ENCODE measurements at places on chromosomes 3 and 15.

DNA sequence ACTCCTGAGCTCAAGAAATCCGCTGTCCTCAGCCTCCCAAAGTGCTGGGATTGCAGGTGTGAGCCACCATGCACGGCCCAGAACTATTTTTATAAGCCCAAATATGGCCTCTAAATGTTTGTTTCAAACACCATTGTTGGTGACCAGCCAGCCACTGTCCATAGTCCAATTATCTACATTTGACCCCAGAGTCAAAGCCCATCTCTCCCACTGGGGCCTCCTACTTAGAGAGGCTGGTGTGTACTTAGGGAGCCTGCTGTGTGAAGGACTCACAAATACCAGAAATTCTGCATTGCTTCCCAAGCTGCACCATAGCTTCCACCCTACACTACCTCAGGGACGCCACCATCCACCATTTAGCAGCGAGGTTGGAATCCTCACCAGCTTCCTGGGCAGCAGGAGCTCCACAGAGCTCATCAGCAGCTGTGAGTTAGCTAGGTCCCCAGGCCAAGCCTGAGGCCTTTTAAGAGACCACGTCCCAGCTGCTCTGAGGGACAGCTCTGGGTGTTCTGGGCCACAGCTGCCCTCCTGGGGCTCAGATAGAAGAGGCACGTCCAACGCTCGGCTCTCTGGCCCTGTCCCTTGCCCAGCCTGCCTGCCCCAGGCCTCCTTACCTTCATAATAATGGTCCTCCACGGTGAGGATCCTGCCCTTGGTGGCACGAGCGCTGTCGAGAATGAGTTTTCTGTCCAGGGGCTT is 29.5 kb downstream of the TKT start:
- DNase-seq = no peak

GRCh38 chr3:153746211-153746610 is 375.0 kb upstream of the ARHGEF26 start:
- no peak for DNase-seq

DNA sequence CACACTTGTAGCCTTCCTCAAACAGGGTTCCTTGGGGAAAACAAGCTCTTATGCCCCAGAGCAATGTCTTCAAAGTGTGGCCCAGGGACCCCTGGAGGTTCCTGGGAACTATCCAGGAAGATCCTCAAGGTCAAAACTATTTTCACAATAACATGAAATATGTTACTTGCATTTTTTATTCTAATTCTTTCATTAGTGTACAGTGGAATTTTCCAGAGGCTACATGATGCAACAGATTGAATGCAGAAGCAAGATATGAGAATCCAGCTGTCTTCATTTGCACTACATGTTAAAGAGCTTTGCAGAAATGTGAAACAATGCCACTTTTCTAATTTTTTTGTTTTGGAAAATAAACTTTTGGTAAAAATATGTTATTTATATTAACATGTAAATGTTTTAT is 190.9 kb downstream of the SLC9A9 start:
- no peak for DNase-seq

GRCh38 chr3:19427422-19428149 is 279.3 kb downstream of the KCNH8 start:
- no peak for DNase-seq

GRCh38 chr3:140501061-140501769 is 176.6 kb upstream of the TRIM42 start:
- DNase-seq = peak; percentile 3

DNA sequence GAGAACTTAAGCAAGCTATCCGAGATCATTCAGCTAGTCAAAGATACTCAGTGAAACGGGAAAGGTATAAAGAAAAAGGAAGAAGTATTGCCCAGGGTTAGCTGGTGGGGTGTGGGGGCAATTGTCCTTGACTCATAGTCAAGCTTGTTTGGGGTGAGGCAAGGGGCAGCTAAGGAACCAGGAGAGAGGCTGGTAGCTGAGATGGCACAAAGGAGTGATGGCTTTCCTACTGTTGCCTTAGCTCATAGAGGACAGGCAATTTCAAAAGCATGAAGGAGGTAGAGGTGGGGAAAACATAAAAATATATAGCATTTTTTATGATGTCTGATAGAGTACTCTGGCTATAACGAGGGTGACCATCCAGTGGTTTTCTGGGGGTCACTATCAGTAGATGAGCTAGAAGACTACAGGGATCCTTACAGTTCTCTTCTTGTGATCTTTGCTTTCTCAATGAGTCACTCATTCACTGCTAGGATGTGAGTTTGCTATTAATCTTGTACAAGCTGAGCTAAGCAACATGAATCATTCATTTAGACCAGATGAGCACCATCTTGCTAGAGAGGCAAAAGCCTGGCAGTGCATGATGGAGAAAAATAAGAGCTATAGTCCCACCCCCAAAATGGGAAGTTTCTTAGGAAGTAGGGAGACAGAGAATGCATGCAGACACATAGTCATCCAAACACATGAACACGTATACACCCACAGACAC is 207.1 kb upstream of the PFN2 start:
- peak; percentile 83 for DNase-seq

DNA sequence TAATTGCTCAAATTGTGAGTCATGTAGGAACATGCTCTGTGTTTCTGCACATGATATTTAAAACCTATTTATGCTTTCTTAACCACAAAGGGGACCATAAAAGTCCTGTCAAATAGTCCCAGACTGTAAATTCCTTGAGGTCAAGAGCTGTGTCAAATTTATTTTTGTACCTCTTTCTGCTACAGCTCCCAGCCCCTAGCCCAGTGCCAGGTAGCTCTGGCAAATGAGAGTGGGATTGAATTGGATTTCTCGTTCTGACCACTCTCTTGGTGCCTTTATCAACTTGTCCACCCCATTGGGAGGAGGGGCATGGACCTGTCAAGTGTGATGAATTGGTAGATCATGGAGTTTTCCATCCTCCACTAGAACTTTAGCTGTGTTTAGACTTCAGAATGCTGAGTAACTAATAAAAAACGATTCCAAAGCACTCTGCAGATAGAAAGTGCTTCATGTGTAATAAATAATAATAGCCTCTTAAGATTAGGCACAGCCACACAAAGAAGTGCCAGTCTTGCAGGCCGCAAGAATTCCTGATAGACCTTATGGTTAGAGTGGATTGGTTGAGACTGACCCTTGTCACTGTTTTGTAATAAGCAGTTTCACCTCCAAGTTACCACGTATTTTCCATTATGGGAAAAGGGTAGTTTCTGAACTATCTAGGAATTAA is 120.4 kb downstream of the LPP start:
- DNase-seq = peak; percentile 76

DNA sequence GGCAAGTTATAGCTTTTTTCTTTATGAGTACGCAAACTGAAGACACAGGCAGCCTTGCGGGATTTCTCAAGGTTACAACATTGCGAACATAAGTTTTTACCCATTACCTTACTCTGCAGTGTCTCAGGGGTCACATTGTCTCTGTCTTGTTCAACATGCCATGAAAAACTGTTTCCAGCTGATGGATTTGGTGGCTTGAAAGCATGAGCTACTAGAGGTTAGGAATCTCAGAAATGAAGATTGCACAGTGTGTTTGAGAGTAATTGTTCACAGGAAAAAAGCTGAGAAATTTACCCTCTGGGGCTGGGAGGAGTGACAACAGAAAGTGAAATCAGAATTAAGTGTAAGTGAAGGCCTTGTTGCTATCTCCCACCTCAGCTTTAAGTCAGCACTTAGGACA is 568.6 kb downstream of the TAFA4 start:
- no peak for DNase-seq

- no peak for DNase-seq
Observed at GRCh38 chr3:134867277-134867676, 72.2 kb downstream of the EPHB1 start.

DNA sequence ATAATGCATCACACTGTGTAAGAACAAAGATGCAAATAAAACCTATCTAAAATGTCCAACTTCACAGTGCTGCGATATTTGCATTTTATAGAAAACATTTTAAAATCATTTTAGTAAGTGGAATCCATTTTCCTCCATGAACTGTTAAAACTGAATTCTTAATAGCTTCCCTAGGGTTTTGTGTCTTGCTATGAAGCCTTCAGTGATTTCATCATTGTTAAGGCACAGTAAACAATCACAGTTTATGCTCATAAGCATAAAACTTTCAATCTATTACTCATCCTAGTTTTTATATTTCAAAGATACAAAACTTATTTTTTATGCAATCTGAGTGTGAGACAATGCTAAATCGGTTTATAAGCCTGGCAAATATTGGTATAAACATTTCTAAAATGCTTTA is 509.7 kb downstream of the TUSC7 start:
- no peak for DNase-seq

- no peak for DNase-seq
Observed at GRCh38 chr3:35254917-35255316, 384.4 kb upstream of the ARPP21 start.

DNA sequence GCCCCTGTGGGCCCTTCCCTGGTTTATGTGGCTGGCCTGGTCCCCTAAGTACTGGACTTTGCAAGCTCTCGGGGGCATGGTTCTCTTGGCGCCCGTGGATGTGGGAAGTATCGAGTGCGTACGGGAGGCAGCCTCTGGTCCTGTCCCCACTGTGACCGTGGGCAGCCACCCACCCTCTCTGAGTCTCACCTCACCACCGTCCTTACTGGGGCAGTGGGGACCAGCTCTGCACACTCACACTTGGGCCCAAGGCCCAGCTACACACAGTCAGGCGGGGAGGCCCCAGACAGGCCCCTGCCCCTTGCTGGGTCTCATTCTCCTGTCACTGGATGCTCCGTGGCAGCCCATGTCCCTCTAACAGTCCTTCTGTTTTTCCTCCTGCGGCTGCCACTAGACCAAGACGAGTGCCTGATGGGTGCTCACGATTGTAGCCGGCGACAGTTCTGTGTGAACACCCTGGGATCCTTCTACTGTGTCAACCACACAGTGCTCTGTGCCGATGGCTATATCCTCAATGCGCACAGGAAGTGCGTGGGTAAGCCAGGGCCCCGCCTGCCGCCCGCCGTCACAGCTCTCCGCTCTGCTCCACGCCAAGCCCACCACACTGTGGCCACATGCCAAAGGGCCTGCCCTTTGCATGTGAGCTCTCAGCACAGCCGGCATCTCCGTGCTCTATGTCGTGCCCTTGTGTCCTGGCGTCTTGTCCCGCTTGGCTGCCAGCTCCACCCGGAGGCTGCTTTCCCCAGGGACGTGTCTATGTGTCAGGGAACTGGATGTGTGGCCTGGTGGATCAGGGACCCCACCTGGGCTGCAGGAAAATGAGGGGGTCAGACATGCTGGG is 72.7 kb downstream of the FBLN2 start:
- DNase-seq = no peak

DNA sequence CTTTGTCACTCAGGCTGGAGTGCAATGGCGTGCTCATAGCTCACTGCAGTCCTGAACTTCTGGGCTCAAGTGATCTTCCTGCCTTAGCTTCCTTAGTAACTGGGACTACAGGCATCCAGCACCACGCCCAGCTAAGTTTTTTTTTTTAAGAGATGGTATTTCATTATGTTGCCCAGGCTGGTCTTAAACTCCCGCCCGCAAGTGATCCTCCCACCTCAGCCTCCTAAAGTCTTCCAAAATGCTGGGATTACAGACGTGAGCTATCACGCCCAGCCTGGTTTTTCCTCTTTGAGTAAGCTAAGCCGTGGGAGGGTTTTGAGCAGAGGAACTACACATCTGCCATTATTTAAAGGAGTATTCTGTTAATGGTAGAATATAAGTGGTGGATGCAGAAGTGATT is 7.4 kb upstream of the LRRFIP2 start:
- no peak for DNase-seq

GRCh38 chr3:30685267-30685667 is 78.9 kb downstream of the TGFBR2 start:
- DNase-seq = no peak

GRCh38 chr15:68578175-68578979 is 416 bp upstream of the CORO2B start:
- DNase-seq = peak; percentile 67

GRCh38 chr3:72907731-72908620 is 20.1 kb downstream of the GXYLT2 start:
- peak; percentile 82 for DNase-seq

DNA sequence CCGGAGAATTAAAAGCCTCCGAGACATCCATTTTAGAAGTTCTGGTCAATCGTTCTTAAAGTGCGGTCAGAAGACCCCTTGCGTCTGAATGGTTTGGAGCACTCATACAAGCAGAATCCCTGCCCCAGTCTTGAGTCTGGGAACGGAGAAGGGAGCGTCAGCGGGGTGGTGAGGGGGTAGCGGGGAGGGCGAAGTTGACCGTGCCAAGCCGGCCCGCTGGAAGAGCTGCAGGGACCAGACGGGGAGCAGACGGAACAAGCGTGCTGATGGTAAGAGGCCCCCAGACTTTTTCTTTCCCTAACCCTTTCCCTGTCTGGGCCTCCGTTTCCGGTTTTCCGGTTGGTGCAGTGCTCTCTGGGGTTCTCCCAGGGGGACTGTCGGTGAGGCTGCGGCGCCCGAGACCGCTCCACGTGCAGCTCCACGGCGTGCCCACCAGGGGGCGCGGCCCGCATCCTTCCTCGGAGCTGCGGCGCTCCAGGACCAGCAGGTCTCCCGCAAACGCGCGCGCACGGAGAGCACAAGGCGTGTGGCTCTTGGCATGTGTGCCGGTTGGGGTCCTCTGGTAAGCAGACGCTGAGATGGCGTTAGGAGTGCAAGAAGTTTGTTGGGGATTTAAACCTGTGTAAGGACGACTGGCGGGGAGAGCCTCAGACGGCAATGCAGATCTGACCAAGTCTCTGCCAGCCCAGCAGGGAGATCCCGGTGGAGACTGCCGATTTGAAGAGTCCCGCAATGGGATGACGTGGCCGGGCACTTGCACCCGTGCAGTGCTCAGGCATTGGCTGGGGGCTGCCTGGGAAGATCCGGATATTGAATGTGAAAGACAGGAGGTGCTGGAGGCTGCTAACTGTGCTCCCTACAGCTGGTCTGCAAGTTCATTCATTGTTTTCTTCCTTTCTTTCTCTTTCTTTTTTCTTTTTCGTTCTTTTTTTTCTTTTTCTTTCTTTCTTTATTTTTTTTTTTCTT is 19.2 kb upstream of the CORO2B start:
- peak; percentile 78 for DNase-seq

DNA sequence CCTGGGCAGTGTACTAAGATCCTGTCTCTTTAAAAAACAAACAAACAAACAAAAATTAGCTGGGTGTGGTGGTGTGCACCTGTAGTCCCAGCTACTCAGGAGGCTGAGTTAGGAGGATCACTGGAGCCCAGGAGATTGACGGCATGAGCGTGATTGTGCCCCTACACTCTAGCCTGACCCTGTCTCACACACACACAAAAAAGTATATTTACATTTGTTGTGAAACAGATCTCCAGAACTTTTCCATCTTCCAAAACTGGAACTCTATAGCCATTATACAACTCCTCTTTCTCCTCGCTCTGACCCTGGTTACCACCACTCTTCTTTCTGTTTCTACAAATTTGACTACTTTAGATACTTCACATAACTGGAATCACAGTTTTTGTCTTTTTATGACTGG is 56.0 kb upstream of the CCNB2 start:
- no peak for DNase-seq

GRCh38 chr3:7484636-7485035 is 623.7 kb downstream of the GRM7 start:
- DNase-seq = no peak

- peak; percentile 35 for DNase-seq
Observed at GRCh38 chr15:56468401-56468800, 3.5 kb upstream of the MNS1 start.

Data from EH (cell line).